ENCODE measurements at places on chromosomes 4 and X.

GRCh38 chrX:85930099-85930498 lies 117.3 kb downstream of the CHM start:
- DNase-seq, result no peak

- peak; percentile 82 for DNase-seq
Measured at GRCh38 chr4:6641164-6641970, 882 bp downstream of the MRFAP1 start.

- no peak for DNase-seq
Measured at GRCh38 chrX:119784747-119785446, 6.5 kb downstream of the RPL39 start.

- DNase-seq, result no peak
Measured at GRCh38 chrX:47351706-47352105, 18.7 kb upstream of the ZNF157 start.

GRCh38 chr4:77044461-77045150 lies 31.2 kb downstream of the CCNI start:
- no peak for DNase-seq

DNA sequence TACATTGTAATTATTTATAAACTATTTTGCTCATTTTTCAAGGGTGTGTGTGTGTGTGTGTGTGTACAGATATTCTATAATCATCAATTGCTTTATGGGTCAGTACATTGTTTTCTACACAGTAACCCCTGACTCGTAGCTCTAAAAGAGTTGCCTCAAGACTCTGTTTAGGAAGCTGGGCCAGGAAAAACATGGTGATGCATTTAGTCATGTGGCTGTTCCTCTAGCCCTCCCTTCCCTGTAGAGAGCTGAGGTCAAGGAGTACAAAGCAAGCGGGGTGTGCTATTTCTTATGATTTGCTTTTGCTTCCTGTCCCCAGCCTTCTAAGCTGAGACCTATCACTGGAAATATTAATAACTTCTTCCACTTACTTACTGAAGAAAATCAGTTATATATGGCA lies 34.8 kb upstream of the SPANXD start:
- DNase-seq, result no peak

DNA sequence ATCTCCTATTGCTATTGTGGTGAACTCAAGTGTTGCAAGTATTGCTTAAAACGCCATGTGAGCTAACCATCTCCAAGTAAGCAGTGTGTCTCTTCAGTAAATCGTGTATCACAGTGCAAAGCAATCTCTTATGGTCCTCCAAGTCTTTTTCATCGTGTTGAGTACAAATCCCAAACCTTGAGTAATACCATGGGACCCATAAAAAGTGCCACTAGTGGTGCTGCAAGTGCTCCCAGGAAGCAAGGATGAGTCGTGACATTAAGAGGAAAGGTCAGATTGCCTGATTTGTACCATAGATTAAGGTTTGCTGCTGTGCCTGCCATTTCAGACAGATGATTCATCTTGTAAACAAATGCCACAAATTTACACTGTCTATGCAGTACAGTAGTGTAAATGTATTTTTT lies 66.9 kb upstream of the BMPR1B start:
- DNase-seq, result no peak

GRCh38 chr4:147418226-147418625 lies 62.7 kb upstream of the EDNRA start:
- DNase-seq, result no peak

DNA sequence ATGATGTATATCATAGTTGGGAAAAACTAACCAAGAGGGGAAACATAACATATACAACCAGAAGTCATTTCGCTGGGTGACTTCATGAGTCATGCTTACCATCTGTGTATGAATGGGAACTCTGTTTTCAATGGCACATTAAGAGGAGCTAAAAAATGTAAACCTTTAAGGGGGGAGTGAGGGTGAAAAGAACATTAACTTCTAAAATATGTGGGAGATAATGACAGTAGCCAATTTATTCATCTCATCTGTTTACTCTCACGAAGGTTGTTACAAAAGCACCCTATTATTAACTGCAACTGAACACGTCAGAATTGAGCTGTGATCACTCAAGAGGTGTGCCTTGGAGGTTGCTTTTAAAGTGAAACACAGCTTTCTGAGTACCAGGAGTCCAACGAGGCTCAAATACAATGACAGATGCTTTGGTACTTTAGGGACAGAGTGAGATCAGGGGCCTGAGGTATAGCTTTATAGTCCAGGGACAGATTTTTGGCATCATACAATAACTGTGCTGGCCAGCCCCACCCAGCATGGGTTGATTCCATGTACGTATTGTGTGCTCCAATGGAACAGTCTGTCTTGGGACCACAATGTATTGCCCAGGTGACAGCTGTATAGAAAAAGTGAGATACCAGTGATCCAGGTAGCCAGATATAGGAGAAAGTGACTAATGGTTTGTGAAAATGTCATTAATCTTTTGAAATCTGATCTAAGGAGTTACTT lies 107.3 kb downstream of the AMMECR1 start:
- no peak for DNase-seq

DNA sequence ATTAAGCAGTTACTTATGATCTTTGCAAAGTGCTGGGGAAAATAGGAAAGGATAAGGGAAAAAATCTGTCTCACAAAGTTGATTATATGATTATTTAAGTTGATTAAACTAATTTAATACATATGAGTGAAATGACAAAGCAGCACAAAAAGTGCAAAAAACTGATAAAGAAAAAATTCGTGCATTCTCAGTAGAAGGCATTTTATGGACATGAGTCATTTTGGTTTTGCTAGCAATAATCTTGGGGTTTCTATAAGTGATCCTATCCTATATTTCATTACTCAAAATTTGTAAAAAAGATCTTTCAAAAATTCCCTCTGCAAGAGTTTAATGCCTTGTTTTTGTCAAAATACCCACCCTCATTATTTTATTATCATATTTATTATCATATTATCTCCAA lies 224.2 kb upstream of the ANXA10 start:
- no peak for DNase-seq

DNA sequence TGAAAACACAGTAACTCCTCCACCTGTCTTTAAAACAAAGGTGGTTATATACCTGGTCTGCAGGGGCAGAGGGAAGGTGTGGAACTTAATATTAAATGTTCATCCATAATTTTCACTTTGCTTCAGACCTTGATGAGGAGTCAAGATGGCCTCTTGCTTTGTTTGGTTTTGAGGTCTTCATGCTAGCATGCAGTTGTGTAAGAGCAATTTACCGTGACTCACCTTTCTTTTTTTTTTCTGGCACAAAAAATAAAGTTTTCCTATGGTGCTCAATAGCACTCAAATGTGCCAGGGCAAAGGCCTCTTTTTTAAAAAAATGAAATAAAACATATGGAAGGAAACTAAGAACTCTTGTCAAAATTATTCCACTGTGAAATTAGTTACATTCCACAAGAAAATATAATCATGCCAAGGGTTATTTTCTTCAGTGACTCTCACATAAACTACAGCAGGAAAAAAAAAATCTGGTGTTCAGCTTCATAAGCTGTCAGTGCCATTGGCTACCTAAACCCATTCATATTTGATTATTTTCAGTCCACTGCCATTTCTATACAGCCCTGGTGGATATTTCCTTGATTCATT lies 128.2 kb downstream of the SLC7A11 start:
- DNase-seq, result no peak

DNA sequence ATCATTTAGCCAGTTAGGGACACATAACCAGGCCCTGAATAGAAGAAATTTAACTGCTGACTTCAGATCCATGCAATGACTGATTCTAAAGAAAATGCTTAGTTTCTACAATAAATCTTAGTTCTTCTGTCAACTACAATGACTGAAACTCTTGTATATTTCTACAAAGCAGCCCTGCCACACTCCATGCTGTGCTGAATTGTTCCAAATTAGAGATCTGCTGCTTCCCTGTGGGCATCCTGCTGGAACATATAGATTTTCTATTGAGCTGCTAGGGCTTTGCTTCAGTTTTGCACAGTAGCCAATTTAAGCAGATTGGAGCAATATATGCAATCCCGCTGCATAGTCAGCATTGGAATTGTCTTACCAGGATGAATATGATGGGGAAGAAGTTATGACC lies 312.8 kb upstream of the SMIM31 start:
- no peak for DNase-seq

DNA sequence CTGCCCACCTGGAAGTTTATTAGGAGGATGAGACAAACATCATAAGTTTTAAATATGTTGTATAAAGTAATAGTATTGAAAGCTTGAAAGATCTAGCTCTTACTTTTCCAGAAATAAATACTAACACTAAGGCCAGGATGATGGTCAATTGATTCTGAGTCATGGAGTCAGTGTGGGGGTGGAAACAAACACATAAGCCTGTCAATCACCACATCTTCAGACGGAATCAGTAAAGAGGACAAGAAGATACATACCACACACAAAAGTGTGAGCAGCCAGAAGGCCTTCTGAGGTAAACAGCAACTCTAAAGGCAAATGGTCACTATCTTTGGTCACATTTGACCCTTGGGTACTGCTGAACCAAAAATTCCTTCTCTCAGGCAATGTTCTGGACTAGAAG lies 365.0 kb upstream of the RASGEF1B start:
- DNase-seq, result no peak

DNA sequence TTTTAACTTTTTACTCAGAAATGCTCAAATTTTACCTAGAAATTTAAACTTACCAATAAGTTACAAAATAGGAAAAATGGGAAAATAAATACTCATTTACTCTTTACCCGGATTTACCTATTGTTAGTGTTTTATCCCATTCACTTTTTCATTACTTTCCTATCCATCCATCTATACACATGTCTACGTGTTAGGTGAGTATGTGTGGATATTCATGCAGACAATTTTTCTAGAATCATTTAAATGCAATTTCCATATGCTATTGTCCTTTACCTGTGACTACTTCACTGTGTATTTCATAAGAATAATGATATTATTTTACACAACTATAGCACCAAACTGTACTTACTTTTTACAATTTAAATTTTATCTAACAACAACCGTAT lies 896.6 kb upstream of the INTU start:
- no peak for DNase-seq
